HT1080 (cell line): ENCODE measurements at places on chromosomes 16 and 17. TPM values are rescaled to one million over a fixed set of nuclear protein-coding genes. Genes with fewer than 3 reads are reported as not detected.

SYNGR2 gene
- total RNA-seq, result 49.5 and 62.1 TPM in 2 replicates

AHSP gene
- not detected in 2 replicates for total RNA-seq

GPR139 gene
- total RNA-seq, result not detected in 2 replicates

GRCh38 chr17:4152471-4152870 lies 9.5 kb downstream of the CYB5D2 start:
- DNase-seq, result peak; percentile 54

- no peak for DNase-seq
Measured at GRCh38 chr17:31690151-31690551, 168.9 kb downstream of the COPRS start.

- peak; percentile 35 for DNase-seq
Measured at GRCh38 chr17:45722161-45722560, 62.0 kb upstream of the CRHR1 start.
